LoVo (cell line): ENCODE measurements at places on chromosomes 7 and 10.

GRCh38 chr10:127374901-127375300 is 174.2 kb upstream of the NPS start:
- no peak for DNase-seq

DNA sequence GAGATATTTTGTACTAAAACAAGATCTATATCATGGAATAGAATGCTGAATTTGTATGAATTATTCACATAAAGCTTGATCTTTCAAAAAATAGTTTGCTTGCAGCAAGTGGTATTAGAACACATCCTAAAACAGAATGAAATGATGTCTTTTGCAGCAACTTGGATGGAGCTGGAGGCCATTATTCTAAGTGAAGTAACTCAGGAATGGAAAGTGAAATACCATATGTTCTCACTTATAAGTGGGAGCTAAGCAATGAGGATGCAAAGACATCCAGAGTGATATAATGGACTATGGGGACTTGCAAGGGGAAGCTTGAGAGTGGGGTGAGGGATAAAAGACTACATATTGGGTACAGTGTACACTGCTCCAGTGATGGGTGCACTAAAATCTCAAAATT is 53.7 kb downstream of the ASB4 start:
- no peak for DNase-seq

DNA sequence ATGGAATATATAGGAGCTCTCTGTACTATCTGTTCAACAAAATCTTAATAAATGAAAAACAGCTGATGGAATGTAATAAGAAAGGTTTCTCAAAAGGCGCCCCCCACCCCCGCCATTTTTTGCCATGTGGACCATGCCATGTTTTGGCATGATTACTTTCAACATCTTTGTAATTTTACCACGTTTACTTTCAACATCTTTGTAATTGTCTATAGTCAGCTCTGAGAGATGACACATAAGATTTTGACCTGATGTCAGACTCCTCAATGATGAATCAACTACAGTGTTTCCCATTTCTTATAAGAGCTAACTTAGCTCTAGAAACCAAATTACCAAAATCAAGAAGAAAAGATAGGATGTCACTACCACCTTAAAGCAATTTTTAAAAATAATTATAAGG is 144.9 kb upstream of the AHR start:
- DNase-seq: no peak

GRCh38 chr7:130071701-130072622 is 1.6 kb downstream of the KLHDC10 start:
- peak; percentile 90 for DNase-seq

GRCh38 chr7:108253275-108254044 is 123.3 kb upstream of the LAMB4 start:
- no peak for DNase-seq

DNA sequence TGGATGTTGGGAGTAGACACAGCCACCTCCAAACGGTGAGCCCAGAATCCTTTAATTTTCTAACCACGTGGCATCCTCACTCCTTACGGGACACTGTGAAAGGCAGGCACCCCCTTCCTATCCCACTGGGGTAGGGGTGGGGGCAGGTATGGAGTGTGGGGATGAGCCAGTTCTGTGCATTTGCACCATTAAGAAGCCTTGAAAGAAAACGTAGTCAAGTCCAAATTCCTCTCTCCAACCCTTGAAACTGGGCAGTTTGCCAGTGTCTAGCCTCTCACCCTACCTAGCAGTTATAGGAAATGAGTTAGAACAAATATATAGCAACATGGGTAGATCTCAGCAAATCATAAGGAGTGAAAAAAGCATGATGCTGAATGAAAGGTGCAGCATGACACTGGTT is 92.4 kb upstream of the LEP start:
- peak; percentile 42 for DNase-seq

- DNase-seq: no peak
Observed at GRCh38 chr10:12633776-12634620, 284.7 kb downstream of the CAMK1D start.

DNA sequence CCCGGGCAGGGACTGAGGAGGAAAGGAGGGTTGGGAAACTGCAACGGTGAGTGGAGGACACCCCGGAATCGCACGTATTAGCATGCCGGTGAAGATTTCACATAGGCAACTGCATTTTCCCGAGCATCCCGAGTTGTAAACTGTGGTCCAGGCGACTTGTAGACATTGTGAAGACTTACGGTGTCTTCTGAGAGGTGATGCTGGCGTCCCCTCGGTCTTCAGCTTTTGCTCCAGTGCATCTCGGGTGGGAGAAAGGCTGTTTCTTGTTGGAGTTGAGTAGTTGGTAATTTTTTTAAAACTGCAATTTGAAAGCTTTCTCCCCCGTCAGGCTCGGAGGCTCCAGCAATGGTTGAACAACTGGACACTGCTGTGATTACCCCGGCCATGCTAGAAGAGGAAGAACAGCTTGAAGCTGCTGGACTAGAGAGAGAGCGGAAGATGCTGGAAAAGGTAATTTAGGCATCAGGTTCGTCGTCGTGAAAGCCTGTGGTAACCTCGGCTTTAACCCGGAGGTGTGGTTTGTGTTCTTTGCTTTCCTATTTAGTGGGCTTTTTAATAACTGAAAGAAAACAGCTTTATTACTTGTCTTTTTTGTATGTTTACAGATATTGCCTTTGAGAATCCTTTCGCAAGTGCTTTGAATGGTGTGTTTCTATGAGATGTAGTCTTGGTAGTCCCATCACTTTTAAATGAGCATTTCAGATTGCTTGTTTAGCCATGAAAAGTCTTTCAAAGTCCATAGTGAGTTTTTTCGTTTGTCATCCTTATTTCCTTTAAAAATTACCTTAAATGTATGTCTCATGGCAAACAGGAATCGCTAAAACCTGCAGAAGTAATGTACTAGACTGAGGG is 687 bp downstream of the HELLS start:
- DNase-seq: no peak

DNA sequence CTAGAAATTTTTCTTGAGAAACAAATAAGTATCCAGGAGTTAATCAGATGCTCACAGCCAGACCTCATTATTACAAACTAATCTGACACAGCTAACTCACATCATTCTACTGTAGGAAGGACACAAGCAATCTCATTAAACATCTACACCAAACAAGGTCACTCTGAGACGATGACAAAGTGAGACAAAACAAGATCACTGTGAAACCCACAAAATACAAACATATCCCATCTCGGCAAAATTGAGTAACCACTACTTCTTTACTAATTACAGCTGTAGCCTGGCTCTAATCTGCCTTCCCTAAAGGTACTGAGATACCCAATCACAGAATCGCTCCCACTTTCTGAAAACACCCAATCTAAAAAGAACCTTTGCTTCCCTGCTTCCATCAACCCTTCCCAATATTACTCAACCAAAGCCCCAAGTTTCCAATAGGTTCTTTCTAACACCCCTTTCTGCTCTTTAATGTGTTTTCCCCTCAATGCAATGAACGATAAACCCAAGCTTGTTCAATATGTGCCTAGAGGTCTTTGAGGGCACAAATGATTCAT is 26.9 kb downstream of the CCDC6 start:
- DNase-seq: no peak

- DNase-seq: no peak
Observed at GRCh38 chr10:18721067-18721466, 61.8 kb downstream of the ARL5B start.

DNA sequence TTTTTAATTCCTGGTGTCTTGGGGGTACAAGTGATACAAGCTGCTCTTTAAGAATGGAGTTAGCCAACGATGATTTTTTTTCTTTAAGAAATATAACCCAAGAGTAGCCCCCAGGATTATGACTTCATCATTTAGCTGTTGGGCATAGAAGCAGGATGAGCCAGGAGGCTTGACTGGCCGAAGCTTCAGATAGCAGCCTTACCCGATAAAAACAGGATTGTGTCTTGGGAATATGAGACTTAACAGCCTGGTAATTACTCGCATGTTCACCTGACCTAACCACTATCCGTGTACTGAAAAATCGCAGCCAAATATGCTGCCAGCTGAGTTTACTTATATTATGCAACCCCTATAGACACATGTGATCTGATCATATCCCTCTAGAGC is 346.0 kb upstream of the BMPER start:
- no peak for DNase-seq

GRCh38 chr10:133455611-133456031 is 1.9 kb downstream of the SCART1 start:
- no peak for DNase-seq

DNA sequence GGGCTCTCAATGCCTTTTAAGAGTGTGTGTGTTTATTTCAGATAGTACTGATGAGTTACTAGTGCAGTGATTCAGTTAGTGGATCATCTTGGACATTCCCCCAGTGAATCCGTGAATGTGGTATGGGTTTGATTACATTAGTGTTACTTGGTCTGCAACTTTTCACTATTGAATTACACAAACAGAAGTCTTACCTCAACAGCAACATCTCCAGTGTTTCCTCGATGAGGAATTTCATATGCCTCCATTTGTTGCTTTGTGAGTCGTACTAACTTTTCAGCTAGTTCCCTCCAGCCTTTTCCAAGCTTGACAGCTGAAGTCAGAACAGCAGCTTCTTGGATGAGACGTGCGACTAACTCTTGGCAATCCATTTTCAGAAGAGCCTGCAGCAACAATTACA is 63.2 kb downstream of the MACC1 start:
- no peak for DNase-seq

GRCh38 chr10:110011681-110012080 is 3.9 kb downstream of the ADD3 start:
- DNase-seq: peak; percentile 22

- DNase-seq: no peak
Observed at GRCh38 chr10:17222329-17222728, 5.7 kb upstream of the VIM start.

- DNase-seq: no peak
Observed at GRCh38 chr10:130363899-130364445, 227.8 kb downstream of the GLRX3 start.

- DNase-seq: no peak
Observed at GRCh38 chr7:82677493-82677892, 233.9 kb upstream of the CACNA2D1 start.

DNA sequence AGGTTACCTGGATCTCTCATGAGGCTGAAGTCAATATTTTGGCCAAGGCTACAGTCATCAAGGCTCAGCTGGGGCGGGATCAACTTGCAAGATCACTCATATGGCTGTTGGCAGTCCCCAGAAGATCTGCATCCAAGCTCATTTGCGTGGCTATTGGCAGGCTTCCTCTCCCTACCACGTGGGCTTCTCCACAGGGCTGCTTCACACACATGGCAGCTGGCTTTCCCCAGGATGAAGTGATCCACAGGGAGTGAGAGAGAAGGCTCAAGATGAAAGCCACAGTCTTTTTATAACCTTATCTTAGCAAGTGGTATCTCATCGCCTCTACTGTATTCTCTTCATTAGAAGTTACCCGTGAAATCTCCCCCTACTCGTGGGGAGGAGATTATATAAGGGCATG is 167.4 kb downstream of the TMEM26 start:
- no peak for DNase-seq

- DNase-seq: no peak
Observed at GRCh38 chr7:40572810-40573465, 438.1 kb downstream of the SUGCT start.

DNA sequence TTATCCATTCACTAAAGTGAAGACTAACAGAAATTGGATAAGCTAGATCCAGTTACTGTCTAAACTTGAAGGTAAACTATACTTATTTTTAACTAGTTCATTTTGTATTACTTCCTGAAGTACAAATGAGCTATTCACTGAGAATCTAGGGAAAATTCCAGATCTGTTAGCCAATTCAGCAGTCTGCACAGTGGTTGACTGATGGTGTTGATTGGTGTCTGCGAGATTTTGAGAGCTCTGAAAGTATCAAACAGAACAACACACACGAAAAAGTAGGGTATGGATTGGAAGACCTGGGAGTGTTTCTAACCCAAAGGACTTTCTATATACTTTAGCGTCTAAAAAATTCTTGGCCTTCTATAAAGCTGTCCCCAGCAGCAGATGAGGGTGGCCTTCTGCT is 33.6 kb upstream of the AGR2 start:
- no peak for DNase-seq

- DNase-seq: no peak
Observed at GRCh38 chr10:120048391-120048790, 155.9 kb downstream of the SEC23IP start.

- no peak for DNase-seq
Observed at GRCh38 chr7:8985255-8985654, 551.8 kb downstream of the NXPH1 start.

DNA sequence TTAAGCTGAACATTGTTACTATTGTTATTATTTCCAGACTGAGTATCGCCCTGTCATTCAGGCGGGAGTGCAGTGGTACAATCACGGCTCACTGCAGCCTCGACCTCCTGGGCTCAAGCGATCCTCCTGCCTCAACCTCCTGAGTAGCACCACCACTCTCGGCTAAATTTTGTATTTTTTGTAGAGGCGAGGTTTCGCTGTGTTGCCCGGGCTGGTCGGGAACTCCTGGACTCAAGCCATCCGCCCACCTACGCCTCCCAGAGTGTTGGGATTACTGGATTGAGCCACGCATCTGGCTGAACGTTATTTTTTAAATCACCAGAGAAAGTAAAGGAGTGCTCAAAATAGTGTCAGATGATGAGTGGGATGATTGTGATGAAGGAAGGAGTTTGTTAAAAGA is 1.4 kb upstream of the HNRNPF start:
- DNase-seq: no peak

GRCh38 chr7:154353355-154353767 is 301.2 kb downstream of the DPP6 start:
- no peak for DNase-seq
